ENCODE measurements at places on chromosomes 2 and 18. TPM values are rescaled to one million over a fixed set of nuclear protein-coding genes. Genes with fewer than 3 reads are reported as not detected.

CYRIA gene
- 10.2 TPM for total RNA-seq

DNA sequence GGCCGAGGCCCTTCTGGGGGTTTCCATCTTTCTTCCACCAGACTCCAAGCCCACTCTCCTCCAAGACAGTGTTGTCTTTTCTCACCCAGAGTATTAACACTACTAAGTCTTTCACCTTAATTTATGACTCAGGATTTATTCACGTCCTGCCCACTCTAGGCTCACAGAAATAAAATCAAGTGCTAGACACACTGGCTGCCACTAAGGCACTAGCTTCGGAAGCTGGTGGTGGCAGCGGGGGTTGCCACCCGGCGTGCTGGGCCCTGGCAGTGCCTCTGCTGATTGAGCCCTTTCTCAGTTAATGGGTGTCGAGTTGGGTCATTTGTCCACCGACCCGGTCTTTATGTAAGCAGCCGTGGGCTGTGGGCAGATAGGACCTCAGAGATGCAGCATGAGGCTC lies 93.6 kb upstream of the FZD5 start:
- no peaks in the 10 kb centered on the region for H3K36me3 ChIP-seq
- DNase-seq = no peak
- H3K4me1 ChIP-seq = peaks cover 6% of the 10 kb centered on the region
- H3K27ac ChIP-seq = no peak overlapping the region
- no peaks in the 10 kb centered on the region for H3K27me3 ChIP-seq
- H3K4me3 ChIP-seq = no peak overlapping the region

C2orf81 gene
- total RNA-seq = 7.9 TPM

- no peaks in the 10 kb centered on the region for H3K27me3 ChIP-seq
- no peak overlapping the region for H3K4me3 ChIP-seq
- H3K4me1 ChIP-seq = peaks cover 18% of the 10 kb centered on the region
- no peaks in the 10 kb centered on the region for H3K36me3 ChIP-seq
- H3K27ac ChIP-seq = no peak overlapping the region
- DNase-seq = no peak
Measured at GRCh38 chr18:56065086-56065485, 477.1 kb upstream of the TCF4 start.

DNA sequence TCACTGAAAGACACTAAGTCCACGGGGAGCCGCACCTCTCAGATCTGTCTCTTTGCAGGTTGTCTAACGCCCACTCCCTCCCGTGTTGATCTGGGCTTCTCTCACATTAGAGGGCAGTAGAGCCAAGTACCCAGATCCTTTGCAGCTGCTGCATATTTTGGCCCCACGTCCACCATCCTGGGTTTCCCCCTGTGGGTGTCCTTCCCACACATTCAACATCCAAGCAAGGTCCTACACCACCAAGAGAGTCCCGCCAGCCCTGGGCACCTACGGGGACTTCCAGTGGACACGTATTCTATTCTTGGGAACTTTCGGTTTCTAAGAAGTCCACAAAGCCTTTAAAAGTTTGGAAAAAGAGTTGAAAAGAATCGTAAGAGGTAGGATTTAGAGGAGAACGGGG lies 116.6 kb downstream of the ATL2 start:
- peaks cover 3% of the 10 kb centered on the region for H3K27me3 ChIP-seq
- peaks cover 10% of the 10 kb centered on the region for H3K4me1 ChIP-seq
- no peak overlapping the region for H3K27ac ChIP-seq

Measured in neural crest cell (in vitro differentiated cells).